ENCODE measurements at places on chromosomes 2 and 18.

- peak; percentile 25 for DNase-seq
These were observed 93.8 kb downstream of the NRP2 start for GRCh38 chr2:205776139-205776538.

DNA sequence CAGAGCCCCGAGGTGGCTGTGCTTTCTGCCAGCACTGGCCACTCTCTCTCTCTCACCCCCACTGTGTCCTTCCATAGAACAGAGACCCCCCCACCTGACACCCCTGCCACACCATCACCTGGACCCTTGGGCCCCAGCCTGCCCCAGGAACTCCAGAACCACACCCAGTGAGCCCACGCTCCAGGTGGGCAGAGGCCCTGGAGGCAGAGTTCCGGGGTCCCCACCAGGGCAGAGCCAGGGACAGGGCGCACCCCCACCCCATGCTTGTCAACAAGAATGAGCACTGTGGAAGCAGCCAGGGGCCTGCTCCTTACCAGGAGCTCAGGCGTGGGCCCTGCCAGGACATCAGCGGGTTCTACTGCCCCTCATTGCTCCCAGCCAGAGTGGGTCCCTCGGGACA, 14.6 kb downstream of the PASK start:
- no peak for DNase-seq

DNA sequence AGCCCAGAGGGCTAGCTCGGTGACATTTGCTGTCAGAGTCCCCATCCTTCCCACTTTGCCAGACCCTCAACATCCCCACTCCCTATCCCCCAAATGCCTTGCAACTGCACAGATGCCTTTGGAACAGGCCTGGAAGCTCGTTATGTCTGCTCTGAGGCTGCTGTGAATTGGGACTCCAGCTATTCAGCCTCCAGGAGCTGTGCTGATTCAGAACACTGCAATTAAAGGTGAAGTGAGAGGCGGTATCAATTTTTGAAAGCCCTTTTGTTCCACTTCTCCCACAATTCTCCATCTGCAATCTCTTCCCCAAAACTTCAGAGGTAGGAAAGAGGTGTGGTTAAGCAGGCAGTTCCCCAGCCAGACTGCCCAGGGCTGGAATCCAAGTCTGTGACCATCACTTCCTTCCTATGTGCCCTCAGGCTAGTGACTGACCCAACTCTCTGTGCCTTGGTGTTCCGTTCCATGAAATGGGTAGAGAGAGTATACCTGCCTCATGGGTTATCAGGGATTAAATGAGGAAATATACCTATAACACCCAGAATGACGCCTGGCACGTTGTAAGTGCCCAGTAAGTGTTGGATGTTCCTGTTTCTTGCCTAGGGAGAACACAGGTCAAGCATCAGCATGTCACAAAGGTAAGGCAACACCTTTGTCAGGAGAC, 17.5 kb downstream of the NOSTRIN start:
- DNase-seq, result no peak

- DNase-seq, result no peak
These were observed 31.4 kb upstream of the SALL3 start for GRCh38 chr18:78948221-78948620.

- DNase-seq, result no peak
These were observed 10.9 kb upstream of the ERBB4 start for GRCh38 chr2:212549463-212549862.

GRCh38 chr2:76997296-76997695, 524.9 kb downstream of the LRRTM4 start:
- no peak for DNase-seq

GRCh38 chr2:208638059-208638458, 231.5 kb downstream of the PTH2R start:
- no peak for DNase-seq

GRCh38 chr18:52254367-52254766, 85.6 kb upstream of the DCC start:
- DNase-seq, result no peak

DNA sequence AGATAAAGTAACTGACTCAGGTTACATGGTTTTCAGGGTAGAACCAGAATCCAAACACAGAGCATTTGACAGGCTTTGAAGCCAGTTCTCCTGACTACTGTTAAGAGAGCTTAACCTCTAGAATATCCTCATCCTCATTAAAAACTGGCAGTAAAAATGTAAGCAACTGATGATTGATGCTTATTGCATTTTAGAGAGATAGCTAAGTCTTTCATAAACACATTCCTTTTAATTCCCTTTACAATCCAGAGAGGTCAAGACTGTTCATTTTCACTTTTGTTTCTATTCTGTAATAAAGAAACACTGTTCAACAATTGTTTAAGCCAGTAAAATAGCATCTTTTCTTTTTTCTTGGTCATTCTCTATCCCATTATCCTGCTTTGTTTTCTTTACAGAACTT, 53.9 kb upstream of the RAB27B start:
- no peak for DNase-seq

DNA sequence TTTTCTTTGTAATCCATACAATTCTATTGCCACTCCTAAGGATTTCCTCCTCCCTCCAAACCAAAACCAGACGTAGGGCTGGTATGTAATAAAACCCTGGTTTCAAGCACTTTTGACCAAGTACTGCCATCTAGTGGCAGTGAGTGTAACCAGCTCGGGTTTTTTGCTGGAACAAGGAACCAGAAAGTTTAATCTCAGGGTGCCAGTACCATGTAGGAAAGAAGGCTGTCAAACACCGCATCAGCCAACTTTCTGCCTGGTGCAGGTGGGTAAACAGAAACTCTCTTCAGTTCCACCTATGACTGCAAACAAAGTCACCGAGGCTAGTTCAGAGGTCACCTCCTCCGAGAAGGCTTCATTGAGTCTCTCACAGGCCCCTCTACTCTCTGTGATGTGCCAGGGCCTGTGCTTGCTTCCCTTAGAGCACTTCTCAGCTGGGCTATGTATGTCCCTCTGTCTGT, 10.2 kb upstream of the THNSL2 start:
- peak; percentile 12 for DNase-seq

DNA sequence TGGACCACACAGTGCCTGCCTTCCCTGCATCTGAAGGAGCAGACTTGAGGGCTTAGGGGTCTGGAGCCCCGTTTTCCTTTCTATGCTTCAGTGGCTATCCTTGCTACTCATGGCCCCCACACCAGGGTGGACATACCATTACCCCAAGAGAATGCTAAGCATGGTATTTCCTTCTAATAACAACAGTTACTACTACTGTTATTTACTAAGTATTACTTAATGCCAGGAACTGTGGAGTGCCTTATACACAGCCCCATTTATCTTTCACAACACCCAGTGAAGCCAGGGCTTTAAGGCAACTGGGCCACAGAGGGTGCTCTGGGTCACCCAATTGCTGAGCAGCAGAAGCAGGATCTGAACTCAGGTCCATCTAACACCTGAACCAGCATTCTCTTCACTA, 5.8 kb upstream of the PAX8 start:
- DNase-seq, result no peak

GRCh38 chr18:66754335-66754734, 150.4 kb upstream of the CDH19 start:
- DNase-seq, result no peak

- DNase-seq, result no peak
These were observed 2.2 kb upstream of the ACADL start for GRCh38 chr2:210227290-210228088.

DNA sequence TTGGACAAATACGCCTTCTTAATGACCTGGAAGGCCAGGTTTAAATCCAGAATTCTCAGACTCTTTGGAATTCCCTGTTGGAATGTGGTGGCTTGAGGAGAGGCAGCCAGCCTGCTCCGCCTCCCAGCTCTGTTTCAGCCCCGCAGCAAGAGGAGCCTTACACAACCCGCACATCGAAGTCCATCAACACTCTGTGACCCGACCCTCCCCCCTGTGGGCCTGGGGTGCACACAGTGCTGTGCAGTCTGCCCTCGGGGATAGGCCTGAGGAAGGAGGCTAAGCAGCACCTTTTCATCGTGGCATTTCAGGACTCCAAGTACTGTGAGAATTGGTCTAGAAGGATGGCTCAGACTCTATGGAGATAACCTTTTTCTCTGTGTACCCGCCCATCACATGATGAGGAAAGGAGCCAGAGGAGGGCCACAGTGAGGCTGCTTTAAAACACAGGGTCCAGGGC, 73.7 kb downstream of the GREB1L start:
- DNase-seq, result no peak

DNA sequence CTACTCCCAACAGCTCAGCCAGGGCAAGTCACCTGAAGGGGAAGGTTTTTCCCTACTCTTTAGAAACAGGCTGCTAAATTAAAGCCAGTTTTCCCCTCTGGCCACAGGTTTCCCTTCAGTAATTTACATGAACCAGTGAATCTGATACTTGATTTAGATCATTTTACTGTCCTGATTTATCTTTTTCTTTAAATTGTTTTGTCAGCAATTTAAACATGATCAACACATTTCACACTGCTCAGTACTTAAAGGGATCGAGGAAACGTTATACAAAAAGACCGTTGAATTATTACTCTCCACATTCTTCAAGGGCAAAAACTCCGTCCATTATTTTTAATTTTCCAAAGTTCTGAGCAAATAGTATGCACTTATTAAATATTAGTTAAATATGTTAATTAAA, 1165.7 kb upstream of the GYPC start:
- no peak for DNase-seq

DNA sequence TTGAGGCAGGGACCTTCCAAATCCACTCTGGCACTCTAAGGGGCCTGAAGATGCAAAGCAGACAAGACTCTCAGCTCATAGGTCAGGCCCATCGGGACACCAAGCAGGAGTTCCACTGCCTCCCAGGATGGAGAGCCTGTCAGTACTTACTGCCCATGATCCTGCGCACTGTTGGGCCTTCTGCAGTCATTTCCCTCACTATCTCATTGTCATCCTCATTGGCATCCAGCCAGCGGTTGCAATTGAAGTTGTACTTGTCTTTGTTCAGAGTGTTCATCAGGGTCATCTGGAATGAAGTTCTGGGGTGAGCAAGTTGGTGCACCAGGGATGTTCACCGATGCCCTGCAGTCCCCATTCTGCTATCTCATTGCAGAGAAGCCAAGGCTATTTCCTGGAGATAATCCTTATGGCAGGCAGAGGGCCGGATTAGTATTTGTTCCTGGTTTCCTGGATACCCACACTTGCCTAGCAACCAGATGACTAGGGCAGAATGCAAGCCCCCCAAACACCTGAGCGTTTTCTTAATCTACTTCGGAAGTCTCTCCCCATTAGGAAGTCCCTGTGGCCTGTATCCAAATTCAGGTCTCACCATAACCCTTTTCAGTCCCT, 65.1 kb downstream of the LOXHD1 start:
- no peak for DNase-seq

DNA sequence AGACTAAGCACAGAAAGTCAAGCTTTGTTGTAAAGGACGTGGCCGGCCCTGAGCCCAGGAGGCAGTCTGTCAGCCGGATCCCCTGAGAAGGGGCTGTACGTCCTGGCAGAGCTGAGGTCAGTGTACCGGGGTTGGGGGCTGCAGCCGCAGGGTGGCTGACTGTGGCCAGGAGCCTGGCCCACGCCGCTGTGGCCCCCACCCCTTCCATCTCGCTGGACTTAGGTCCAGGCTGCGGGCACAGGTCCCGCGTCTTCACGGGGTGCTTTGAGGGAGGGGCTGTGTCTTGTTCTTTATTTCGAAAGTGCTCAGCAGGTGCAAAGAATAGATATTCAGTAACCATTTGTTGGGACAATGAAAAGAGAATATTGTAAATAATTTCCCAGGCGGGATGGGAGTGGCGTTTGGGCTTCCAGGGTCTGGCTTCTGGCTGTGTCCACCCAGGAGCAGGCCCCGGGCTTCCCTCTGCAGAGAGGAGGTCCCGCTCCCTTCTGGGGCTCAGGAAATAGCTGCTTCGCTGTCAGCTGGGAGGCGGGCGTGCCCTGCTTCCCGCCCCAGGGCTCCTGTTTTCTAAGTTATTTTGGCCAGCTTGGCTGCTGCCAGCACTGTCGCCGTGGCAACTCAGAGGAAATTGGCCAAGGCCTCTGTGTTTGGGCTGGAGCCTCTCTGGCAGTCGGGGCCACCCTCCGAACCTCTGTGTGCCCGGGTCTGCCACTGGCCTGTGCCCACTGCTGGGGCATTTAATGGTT, 7.4 kb downstream of the NFATC1 start:
- DNase-seq, result no peak

DNA sequence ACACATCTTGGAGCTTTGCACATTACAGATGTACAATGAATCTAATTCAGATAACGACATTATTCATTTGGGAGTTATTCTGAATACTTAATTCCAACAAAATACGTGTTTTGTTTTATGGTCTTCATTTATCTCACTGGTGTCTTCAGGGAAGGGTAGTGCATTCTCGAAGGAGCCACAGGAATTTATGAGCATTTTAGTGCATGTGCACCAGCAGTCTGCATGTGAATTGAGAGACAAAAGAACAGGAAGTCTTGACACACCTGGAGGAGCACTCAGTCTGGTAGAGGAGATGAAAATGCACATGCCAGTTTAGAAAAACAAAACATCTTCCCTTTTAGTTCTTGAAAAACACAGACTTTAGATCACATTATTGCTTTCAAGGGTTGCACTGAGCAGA, 228.7 kb downstream of the LRATD1 start:
- no peak for DNase-seq

DNA sequence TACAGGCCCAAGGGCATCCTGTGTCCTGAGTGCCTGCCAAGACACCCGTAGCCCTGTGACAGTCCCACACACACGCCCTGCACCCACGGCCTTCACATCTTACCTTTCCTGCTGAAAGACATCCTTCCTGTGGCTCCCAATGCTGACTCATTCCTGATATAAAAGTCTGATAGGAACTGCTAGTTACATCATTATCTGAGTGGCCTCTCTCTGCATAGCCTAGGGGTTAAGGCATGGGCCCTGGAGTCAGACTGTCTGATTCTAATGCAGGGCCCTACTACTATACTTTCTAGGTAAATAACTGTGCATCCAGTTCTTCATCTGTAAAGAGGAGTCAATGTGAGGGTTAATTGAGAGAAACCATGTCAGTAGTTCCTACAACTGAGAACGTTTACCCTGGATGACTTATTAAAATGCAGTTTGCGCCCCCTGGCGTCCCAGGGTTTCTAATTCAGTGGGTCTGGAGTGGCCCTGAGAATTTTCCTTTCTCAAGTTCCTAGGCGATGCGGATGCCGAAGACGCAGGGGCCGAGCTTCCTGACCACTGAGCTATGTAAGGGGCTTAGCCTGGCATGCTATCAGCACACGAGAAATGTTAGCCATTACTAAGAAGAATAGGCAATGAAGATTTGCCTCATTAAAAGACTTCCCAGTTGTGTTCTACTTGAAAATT, 6.0 kb upstream of the GPR45 start:
- DNase-seq, result peak; percentile 8

GRCh38 chr2:43193652-43194120, 32.7 kb downstream of the ZFP36L2 start:
- DNase-seq, result no peak

DNA sequence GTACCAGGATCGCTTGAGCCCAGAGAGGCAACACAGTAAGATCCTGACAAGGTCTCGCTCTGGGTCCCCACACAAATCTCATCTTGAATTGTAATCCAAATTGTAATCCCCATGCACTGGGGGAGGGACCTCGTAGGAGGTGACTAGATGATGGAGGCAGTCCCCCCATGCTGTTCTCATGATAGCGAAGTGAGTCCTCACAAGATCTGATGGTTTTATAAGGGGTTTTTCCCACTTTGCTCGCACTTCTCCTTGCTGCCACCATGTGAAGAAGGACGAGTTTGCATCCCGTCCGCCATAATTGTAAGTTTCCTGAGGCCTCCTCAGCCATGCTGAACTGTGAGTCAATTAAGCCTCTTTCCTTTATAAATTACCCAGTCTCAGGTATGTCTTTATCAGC, 46.0 kb upstream of the SERTAD2 start:
- DNase-seq, result no peak

Measured in hypothalamus (tissue), 51 donors.